ENCODE measurements at places on chromosomes 5 and 9.

DNA sequence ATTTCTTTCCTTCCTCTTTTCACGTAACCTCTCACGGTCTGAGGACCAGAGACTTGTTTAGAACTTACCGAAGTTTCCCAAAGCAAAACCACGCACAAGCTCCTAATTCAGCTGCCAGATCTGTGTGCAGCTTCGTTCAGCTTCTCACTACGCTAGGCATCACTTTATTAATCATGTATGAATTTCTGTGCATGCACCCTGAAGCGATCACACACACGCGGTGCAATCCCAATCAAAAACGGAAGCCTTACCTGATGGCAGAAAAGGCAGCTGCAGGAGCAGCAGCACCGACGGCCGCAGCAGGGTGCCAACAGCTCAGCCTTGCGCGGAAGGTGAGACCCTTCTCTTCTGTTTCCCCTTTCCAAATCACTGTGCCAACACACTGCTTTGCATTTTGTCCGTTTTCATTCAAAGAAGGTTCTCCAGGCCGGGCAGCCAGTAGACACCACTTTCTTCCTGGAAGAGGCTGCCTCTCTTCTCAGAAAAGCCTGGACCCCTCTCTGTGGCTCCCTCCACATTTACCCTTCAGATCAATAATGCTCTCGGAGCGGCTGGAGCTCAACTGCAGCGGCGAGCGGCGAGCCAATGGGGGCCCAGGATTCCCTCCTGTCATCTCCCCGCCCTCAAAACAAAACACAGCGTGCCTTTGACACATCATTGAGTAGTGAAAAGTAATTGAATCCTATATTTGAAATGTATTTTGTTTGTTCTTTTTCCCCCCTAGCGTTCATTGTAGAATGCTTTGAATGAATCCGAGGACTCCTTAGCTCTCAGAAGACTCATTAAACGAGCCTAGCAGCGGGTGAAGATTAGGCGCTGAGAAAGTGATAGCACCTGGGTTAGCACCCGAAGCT lies at the start of gene CDH12:
TSS of gene CDH12 (minus strand) at position 538 of the 854 bp plus-strand sequence.
- no peak for DNase-seq

- DNase-seq, result no peak
Observed at GRCh38 chr5:61910771-61911170, 395.2 kb upstream of the KIF2A start.

DNA sequence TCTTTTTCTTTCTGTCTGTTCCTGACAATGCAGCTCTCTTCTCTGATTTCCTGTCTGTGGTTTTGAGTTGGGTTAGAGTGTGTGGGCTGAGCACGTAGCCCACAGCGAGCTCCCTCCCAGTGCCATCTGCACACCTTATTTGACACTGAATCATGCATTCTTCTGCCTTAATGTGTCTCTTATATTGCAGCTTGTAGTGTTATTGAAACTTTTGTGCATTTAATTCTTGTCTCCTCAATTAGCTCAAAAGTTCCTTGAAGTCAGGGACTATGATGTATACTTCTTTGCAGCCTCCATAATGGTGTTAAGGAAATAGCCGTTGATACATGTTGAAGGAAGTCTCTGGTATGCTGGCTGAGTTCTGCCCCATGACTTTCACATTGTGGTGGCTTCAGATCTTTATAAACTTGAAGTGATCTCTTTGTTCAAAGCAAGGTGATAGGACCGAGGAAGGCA lies 576.2 kb upstream of the CLINT1 start:
- no peak for DNase-seq

DNA sequence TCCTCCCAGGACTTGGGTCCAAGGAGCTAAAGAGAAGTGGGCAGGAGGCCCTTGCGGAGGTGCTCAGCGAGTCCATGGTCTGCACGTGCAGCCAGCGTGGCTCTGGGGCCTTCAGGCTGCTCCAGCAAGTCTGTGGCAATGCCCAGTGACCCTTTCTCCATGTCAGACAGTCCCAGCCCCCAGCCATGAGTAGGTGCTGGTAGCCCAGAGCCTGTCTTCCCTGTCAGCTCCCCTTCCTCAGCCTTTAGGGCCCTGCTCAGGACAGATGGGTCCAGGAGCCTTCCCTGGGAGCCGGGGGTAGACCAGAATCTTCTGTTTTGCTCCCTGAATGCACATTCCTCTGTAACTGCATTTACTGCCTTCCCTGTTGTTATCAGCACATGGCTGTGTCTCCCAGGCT lies 147.2 kb upstream of the IRX2 start:
- DNase-seq, result no peak

DNA sequence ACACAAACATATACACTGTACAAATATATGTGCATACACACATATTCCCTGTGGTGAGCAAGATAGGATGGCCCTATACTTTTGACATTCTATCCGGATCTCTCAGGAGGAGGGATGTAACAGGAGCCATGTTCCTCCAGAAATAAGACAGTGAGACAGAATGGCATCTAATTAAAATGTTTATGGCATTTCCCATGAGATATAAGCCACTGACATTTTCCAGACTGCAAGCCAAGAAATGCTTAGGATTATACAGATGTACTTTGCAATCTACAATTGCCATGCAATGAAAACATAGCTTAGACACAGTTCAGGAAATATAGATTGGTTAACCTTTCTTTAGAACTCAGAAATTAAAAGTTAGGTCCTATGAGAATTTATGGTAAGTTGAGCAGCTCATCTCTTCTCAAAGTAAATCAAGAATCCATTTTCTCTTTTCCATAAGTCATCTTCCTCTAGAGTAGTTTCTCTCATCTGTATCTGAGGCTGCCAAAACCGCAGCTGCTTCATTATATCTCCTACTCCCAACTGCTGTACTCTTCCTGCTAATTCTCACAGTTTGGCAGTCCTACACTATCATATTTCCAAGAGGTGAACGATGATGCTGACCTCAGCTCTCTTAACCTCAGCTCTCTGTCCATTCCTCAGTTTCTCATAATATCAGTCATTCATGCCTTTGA lies 1719.1 kb downstream of the MAT2B start:
- no peak for DNase-seq

GRCh38 chr5:127419683-127420257 lies 97.7 kb upstream of the PRRC1 start:
- no peak for DNase-seq

GRCh38 chr5:71905834-71906711 lies 187.0 kb downstream of the CARTPT start:
- no peak for DNase-seq

GRCh38 chr5:10581867-10582511 lies 18.1 kb downstream of the ANKRD33B start:
- DNase-seq, result no peak

GRCh38 chr9:73049280-73049679 lies 96.4 kb upstream of the ALDH1A1 start:
- no peak for DNase-seq

DNA sequence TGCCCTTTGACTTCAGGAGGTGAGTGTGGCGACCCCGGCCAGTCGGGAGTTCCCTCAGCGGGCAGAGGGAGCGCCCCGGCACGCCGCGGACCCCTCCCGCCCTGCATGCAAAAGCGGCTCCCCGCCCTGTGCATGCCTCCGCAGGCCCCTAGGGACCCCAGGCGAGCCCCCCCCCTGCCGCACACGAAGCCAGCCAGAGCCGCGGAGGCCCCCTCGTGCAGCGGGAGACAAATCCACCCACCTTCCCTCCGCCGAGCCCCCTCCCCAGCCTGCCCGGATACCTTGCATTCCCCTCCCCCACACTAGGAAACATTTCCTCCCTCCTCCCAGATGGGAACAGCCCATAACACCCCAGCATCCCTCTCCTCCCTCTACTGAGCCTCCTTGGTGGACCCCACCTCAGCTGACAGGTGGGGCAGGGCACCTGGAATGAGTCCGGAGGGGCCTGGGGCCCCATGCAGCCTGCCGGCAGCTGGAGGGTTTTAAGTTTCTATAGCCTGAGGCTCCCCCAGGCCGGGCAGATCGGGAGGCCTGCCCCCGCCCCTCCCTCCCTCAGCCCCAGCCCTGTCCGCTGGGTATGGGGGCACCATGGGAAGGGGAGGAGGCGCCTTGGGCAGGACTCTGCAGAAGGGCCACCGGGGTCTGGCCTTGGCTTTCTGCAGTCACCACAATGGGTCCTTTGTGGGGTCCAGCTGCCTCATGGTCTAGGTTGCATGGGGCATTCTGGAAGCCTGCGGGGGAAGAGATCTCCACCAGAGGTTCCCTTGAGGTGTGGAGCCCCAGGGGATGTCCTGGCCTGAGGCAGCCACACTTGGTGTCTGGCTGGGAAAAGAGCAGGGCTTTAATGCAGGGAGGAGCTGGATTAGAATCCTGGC lies 601 bp downstream of the ERGIC1 start:
- no peak for DNase-seq

- DNase-seq, result peak; percentile 18
Observed at GRCh38 chr9:2859776-2860379, 16.0 kb upstream of the PUM3 start.

- DNase-seq, result no peak
Observed at GRCh38 chr9:97935276-97935675, 2.7 kb downstream of the HEMGN start.

DNA sequence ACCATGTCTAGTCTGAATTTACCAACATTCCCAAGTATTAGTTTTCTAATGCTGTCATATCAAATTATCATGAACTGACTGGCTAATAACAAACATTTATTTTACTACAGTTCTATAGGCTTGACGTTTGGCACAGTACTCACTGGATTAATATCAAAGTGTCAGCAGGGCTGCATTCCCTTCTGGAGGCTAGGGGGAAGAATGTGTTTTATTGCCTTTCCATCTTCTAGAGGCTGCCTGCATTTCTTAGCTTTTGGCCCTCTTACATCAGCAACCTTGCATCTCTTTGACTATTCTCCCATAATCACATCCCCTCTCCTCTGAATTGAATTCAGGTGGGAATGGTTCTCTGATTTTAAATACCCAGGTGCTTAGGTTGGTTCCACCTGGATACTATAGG lies 84.7 kb downstream of the EDIL3 start:
- DNase-seq, result no peak

GRCh38 chr9:4596165-4596922 lies 65.8 kb upstream of the PLPP6 start:
- DNase-seq, result peak; percentile 68

DNA sequence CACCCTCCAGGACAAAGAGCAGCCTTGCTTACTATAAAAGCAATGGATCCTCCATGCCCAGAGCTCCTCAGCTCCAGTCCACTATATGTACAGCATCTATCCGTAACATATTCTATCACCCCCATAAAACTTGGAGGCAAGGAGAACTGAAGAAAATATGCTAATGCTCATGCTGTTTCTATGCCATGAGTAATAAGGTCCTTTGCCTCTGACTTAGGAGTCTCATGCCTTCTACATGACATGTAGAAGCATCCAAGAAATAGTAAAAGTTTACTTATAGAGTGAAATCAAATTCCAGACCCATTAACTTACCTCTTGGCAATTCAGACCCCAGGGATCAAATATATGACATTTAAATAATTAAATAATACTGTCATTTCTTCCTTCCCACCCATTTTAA lies 33.7 kb downstream of the SSBP2 start:
- no peak for DNase-seq

DNA sequence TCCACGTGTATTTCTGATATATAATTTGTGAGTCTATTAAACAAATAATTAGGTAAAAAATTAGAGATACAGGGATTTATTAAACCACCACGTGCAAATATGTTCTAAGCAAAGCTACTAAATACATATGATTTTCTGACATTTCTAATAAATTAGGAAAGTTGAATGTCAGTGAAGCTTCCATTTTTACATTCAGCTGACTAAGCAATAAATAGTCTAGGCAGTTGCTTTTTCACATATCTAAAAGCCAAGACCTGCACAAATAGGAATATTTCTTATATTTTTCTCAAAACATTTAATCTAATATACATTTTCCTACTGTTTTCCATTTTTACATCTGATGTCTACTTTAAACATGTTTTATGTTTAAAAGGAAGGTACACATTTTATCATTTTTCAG lies 322.6 kb upstream of the EFNA5 start:
- no peak for DNase-seq

DNA sequence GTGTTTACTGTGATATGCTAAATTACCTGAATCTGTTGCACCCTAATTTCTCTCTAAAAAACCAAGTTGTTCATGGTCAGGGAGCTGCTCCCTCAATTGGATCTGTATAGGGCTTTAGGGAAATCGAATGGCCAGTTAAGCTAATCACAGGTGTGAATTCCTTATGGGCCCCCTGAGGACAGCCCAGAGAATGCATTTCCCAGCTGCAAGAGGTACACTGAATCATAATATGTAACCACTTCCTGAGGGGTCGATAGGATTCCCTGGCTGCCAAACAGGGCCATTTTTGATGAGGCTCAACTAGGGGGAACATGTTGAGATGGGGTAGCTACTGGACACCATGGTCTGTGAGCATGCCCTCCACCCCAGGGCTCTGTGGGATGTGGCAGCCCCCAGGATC lies 478.6 kb downstream of the CCDC171 start:
- DNase-seq, result no peak

GRCh38 chr9:129664746-129665388 lies 580 bp upstream of the PRRX2 start:
- DNase-seq, result no peak

- DNase-seq, result no peak
Observed at GRCh38 chr9:72464857-72465592, 56.4 kb upstream of the TMC1 start.
